CD8-positive, alpha-beta memory T cell (primary cell): ENCODE measurements at places on chromosomes 16 and 17.

DNA sequence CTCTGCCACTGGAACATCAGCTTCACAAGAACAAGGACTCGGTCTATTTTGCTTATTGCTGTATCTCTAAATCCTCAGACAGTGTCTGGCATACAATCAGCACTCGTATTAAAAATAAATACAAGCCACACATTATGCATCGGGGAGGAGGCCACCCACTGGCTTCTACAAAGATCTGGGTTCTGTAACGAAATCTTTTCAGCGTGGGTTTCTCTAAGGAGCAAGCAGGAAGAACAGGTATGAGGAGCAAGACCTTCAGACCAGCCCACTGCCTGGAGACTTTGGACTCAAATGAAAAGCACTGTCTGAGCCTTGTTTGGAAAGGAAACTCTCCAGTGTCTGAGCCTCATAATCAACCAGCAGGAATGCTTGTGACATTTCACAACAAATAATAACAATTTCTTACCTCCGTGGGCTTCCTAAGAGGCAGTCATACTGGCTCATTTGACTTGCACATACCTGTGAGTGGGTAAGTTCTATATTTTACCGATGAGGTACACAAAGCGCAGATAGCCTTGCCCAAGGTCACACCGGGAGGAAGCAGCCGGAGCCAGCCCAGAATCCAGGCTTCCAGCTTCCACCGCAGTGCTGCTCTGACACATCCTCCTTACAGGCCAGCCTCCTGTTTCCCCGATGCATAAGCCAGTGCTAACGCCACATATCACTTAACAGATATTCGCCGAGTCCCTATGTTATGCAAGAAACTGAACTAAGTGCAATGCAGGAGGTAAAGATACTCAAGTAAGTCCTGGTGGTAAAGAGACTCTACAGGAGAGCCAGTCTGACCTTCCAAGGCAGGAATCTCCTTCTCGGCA, 118.6 kb upstream of the TNRC6C start:
- DNase-seq = no peak

DNA sequence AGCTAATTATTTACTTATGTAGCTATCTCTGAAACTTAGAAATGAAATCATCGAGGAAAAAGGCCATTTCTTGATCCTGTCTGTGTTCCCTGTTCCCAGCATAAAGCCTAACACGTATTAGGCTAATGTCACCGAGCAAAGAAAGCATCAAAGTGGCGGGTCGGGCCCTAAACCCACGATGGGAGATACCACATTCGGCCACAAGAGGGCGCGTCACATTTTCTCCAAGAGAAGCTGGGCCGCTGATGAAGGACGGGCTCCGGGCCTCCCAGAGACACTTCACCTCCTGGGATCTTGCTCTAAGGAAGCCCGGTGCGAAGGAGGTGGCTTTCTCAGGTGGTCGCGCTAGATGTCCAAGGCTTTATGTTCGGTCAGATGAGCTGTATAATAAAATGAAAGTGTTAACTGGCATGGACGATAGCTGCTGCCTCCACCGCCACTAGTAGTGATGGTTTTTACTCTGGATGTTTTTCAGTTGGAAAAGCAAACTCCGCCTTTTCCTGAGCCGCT, 853 bp upstream of the PDK2 start:
- peak; percentile 88 for DNase-seq

DNA sequence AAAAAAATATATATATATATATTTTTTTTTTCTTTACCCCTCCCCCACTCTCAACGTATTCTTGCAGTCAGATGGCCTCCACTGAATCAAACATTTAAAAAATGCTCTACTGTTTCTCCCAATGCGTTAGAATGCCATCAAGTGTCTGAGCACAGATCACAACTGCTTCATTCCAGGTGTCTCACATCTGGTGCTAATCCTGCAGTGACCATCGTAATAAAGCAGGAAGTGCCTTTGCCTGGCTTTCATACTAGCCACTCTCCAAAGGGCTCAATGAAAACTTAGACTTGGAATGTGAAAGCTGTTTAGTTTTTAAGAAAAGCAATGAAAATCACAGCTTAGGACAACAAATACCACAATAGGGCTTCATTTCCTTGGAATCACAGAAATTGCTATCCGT, 37.2 kb downstream of the SKAP1 start:
- no peak for DNase-seq

GRCh38 chr17:48351911-48352332, 78.1 kb downstream of the SKAP1 start:
- DNase-seq = no peak

DNA sequence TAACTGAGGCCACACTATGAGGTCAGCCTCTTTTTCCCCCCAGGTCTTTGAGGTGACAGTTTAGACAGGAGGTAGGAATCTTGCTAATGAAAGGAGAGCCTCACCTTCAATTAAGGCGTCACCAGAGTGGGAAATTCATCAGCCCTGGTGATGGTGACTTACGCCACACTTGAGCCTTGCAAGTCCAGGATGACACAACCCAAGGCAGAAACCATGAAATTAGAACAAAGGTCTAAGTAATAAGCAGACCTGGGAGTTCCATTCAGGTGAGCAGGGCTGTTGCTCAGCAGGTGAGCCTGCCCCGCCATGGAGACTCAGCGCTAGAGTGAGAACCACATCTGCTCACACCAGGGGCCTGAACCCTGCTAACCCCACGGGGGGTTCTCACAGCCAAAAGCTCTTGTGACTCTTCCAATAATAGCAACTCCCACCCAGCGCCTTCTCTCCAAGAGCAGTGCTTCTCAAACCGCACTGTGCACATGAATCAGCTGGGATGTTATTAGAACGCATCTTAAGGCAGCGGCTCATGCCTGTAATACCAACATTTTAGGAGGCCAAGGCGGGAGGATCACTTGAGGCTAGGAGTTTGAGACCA, 28.7 kb upstream of the KIFC3 start:
- DNase-seq = no peak

DNA sequence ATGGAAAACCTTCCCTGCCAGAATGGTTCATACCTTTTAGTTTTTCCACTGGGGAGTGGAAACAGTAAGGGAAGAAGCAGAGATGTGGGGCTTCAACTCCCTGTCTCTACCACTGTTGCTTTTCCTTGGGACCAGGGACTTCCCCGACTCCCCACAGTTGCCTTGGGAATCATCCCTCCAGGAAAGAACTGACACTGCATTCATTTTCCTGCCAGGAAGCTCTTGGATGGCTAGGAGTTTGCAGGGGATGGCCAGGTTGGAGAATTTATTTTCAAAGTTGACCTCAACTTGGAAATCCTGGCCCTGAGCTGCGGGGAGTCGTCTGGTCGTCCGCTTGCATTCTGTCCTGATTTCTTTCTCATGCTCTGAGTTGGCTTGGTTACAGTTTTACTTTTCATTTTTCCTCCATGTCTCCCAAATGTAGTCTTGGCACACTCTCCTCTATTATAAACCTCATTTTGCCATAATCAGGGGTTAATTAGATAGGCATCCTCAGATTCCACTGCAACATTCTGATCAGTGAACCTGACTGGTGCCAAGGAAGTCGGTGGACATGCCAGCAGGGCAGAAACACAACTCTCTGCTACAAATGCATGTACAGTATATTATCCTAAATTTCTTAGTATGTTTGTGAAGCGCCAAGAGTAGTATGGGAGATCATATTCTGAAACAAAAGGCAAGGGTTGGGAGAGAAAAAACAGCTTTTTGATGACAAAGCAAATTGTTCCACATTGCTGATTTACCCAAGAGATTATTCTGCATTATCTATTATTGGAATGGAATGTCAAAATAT, 220.5 kb upstream of the XYLT1 start:
- no peak for DNase-seq

- no peak for DNase-seq
Measured at GRCh38 chr16:12391956-12392355, 411.7 kb downstream of the CPPED1 start.

GRCh38 chr17:27569257-27569722, 61.7 kb upstream of the LGALS9 start:
- peak; percentile 77 for DNase-seq

GRCh38 chr17:7767004-7767403, 49.5 kb downstream of the DNAH2 start:
- no peak for DNase-seq

- no peak for DNase-seq
Measured at GRCh38 chr16:83212301-83212841, 585.6 kb downstream of the CDH13 start.

GRCh38 chr17:75496005-75496404, 19.3 kb downstream of the CASKIN2 start:
- DNase-seq = no peak

GRCh38 chr17:74165797-74166365, 37.6 kb upstream of the RPL38 start:
- DNase-seq = no peak

- DNase-seq = no peak
Measured at GRCh38 chr17:73250851-73251640, 10.6 kb downstream of the CPSF4L start.

DNA sequence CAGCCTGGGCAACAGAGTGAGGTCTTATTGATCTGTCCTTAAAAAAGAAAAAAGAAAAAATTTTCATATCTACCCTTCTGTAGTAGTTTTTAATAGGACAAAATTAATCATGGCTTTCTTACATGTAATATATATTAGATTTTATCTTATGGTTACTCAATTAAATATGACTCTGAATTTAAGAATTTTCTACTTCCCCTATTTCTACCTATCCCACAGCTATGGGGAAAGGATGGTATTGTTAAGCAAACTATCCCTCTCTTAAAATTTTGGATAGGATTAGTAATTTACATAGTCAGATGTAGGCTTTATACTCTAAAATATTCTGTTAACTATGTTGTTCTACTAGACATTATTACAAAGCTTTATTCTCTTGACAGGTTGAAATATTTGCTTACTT, 62.5 kb downstream of the NQO1 start:
- no peak for DNase-seq

DNA sequence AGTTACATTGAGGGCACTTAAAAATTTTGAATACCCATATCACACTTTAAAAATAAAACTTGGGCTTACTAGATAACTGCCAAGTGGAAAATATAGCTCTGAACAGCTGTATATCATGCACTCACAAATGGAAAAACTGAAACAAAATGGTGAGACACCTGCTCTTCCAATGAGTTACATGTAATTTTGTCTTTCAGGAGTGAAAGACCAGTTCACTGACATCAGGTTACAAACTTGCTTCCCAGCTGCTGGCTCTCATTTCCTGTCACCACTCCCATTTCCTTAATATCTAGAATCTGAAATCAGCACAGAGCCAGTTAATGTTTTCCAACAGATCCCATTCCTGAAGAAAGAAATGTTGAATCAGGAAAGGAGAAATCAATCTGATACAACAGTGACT, 10.8 kb downstream of the CSNK2A2 start:
- no peak for DNase-seq

GRCh38 chr17:45307290-45308015, 9.4 kb downstream of the MAP3K14 start:
- no peak for DNase-seq

DNA sequence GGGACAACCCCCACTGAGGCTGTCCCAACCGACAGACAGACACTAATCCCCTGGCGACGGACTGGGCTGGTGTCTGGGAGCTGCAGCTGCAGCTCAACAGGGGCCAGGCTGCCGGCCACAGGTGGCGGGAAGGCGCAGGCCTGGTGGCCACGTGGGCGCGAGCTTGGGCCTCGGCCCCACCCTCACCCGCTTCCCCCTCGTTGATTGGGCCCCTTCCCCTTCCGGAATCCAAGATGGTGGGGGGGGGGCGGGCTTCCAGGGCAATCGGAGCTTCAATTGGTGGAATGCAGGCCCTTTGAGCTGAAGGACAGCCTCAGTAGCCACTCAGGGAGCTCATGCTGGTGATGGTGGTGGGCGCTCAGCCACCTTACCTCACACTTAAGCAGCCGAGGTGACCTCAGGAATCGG, 8.7 kb upstream of the TBX4 start:
- DNase-seq = no peak

- DNase-seq = no peak
Measured at GRCh38 chr16:55773859-55774549, 58.9 kb downstream of the CES1 start.

- no peak for DNase-seq
Measured at GRCh38 chr16:69179328-69180010, 7.5 kb upstream of the SNTB2 start.

- no peak for DNase-seq
Measured at GRCh38 chr17:27920569-27920968, 27.4 kb upstream of the LYRM9 start.

DNA sequence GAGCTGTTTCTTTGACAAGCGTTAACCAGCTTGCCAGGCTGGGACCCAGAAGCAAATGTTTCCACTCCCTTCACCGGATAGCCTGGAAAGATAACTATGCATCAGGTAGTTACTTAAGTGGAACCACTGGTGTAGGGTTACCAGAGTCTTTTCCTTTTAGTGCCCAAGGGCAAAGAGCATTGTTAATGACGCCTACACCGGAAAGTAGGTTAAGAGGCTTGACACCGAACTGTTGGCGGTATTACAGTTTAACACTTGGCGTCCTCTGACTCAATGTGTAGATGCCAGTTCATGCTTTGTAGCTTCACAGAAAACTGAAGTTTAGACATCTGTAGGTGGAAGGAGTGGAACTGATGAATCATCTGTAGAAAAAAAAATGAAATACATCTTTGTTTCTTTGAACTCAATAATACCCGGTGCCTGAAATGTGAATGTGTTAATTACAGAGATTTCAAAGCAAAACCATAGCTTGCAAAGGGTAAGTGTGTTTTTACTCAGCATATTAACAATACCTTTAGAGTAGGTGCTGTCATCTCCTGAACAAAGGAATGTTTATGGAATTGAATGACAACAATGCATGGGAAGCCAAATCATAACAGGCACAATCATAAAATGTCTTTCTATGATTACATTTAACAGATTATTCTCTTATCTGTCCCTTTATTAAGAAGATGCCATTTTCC, 426.7 kb upstream of the SALL1 start:
- no peak for DNase-seq

DNA sequence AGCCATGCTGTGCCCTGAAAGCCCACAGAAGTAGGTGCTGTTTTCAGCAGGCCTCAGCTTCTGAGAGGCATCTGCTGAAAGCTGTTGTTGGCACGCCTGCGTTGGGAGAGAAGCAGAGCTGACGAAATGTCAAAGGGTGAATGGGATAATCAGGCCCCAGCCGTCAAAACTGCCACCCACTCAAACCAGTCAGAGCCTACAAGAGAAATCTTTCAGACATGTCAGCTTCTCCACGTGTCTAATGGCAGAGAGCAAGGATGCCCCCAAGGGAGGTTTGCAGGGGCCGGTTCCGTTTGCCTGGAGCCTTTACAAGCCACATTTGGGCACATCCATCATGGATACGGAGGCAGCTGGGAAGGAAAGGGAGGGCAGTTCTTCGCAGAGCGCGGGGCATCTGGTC, 568.2 kb upstream of the EEF2KMT start:
- no peak for DNase-seq

GRCh38 chr16:90057738-90058173, 19.4 kb downstream of the PRDM7 start:
- DNase-seq = no peak

DNA sequence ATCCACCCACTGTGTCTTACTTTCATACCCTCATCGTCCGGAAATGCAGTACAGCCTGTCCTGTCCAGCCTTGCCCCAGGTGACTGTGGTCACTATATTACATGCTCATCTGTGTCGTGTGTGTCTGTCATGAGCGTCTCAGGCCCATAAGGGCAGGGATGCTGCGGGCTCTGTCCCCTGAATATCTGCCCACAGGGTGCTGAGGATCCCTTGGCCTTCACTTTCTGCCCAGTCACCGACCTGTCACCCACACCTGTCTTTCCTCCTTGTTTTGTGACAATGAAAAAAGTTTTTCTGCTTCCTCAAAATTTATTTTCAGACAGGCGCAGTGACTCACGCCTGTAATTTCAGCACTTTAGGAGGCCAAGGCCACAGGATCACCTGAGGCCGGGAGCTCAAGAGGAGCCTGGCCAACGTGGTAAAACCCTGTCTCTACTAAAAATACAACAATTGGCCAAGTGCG, 1.4 kb upstream of the CTRB1 start:
- DNase-seq = no peak
